ENCODE measurements at places on chromosomes 11 and 22.
A peak's percentile ranks its signal among the peaks of the same experiment; 100 is the strongest.

GRCh38 chr11:4496557-4497248 is 14.3 kb downstream of the OR52K1 start:
- no peak for DNase-seq

DNA sequence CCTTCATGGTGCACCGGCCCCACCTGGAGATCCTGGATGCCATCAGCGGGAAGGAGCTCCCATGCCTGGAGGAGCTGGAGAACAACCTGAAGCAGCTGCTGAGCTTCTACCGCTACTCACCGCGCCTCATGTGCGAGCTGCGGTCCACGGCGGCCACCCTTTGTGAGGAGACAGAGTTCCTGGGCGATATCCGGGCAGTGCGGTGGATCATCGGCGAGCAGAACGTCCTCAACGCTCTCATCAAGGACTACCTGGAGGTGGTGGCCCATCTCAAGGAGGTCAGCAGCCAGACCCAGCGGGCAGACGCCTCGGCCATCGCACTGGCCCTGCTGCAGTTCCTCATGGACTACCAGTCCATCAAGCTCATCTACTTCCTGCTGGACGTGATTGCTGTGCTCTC is 59.2 kb downstream of the SYT13 start:
- DNase-seq = no peak

- DNase-seq = no peak
Observed at GRCh38 chr22:20580611-20581502, 73.4 kb downstream of the MED15 start.

- peak; percentile 23 for DNase-seq
Observed at GRCh38 chr11:128610721-128611617, 23.6 kb upstream of the ETS1 start.

GRCh38 chr11:2378527-2379210 is 1.6 kb downstream of the CD81 start:
- DNase-seq = no peak

GRCh38 chr11:3199537-3200295 is 18.9 kb downstream of the MRGPRG start:
- DNase-seq = no peak

DNA sequence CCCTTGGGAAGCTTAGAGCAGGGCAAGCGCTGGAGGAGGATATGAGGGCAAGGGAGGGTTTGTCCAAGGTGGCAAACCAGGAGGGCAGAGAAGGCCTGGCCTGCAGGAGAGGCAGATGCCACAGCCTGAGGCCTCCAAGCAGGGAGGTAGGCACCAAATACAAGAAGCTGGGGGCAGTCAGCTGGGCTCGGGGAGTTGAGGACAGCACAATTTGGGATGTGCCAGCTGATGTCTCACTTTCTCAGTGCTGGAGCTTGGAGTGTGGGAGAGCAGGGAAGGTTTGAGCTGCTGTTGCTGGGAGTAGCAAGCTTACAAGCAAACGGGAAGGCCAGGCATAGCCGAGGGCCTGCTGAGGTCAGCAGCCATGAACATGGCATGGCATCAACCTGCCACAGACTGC is 4.0 kb downstream of the ZDHHC24 start:
- no peak for DNase-seq

GRCh38 chr11:64534391-64534801 is 56.6 kb upstream of the SLC22A12 start:
- DNase-seq = no peak

DNA sequence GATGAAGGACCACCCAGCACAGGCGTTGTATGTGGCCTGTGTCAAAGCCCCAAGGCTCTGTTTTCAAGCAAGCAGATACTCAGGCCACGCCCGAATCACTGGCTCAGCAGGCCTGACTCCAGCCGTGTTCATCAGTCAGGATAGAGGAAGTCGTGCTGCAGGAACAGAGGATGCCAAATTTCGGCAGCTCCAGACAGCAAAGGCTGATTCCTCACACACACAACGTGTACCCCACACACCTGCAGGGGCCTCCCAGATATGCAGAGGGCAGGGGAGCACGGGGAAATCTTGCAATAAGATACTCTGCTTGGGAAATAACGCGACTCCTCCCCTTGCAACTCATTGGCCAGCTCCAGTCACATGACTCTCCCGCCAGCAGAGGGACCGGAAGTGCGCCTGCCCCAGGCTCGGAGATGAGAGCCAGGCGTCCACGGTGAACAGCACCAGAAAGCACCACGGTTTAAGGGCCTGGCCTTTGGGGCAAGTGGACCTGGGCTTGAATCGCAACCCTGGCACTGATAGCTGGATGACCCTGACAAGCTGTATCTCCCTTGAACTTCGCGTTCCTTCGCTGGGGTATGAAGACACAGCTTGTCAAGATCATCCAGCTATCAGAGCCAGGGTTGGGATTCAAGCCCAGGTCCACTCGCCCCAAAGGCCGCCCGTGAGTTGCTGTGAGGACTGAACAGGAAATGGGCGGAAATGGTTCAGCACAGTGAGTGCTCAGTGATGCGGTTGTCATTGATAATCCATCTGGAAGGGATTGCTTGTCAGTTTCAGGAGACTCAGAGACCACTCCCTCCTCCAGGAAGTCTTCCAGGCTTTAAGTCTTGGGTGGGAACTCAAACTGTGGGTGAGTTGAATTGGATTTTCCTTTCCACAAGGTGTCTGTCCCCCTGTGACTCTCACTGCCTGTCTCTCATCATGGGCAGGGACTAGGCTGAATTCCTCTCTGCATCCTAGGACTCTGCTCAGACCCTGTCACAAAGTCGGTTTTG is 88.5 kb downstream of the MYEOV start:
- DNase-seq = no peak

GRCh38 chr22:22430111-22430820 is 78.3 kb downstream of the ZNF280B start:
- DNase-seq = no peak

DNA sequence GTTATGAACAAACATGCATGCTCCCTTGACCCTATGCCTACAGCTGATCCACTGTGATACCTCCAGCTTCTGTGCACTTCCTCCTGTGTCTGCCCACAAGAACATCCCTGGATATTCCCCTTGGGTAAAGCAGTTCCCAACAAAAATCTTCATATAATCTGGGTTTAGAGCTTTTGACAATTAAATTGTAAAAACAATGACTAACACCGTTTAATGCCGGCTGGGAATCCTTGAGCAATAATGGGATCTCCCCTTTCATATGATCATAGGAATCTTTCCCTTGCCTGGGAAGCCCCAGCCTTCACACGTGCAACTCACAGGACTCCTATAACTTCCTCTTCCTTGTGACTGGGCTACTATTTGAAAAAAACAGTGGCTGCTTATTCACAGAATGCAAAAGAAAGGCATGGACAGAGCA is 6.3 kb upstream of the ZC3H12C start:
- no peak for DNase-seq

DNA sequence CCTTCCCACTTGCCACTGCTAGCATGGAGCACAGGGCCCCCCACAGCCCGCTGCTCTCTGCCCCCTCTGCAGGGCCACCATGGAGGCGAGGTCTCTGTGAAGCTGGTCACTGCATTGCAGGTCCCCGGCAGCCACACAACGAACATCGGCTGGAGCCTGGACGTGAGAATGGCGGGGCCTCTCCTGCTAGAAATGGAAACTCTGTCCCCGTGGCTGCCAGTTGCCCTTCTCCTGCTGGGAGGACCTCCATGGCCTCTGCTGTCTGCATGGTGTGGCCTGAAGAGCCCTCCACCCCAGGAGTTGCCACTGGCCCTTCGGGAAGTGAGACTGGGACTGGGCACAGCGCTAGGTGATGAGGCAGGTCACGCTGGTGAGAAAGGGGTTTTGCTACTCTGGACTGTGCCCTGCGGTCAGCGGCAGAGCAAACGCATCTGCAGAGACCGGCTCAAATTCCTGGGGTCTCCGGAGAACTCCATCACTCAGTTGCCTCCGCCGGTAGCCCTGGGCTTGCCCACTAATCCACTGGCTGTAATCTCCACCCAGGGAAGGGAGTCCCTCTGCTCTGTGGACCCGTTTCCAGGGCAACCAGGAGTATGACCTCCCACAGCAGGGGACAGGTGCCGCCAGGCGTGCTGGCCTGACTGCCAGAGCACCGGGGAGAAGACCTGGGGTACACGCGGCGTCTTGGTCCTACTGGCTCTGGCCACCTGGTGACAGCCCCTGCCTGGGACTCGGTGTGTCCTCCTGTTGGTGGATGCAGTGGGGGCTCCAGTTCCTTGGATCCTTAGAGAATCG is 806.3 kb downstream of the BRD1 start:
- DNase-seq = no peak

- no peak for DNase-seq
Observed at GRCh38 chr11:2355000-2355644, 22.0 kb upstream of the CD81 start.

GRCh38 chr22:30782613-30783012 is 87.9 kb downstream of the OSBP2 start:
- no peak for DNase-seq

DNA sequence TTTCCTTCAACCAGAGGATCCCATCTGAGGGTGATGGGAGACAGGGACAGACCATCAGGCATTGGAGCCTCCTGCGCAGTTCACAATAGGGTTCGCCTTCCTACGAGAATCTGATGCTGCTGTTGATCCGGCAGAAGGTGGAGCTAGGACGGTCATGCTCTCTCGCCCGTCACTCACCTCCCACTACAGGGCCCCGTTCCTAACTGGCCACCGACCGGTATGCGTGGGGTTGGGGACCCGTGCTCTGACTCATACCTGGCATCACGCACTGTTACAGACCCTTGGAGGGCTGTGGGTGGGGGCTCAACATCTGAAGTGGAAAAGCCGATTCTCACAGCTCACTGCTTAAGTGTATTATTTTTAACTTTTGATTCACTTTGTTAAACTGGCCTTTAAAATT is 402.3 kb downstream of the BRD1 start:
- DNase-seq = no peak
